ENCODE measurements at places on chromosomes 4 and X.

DNA sequence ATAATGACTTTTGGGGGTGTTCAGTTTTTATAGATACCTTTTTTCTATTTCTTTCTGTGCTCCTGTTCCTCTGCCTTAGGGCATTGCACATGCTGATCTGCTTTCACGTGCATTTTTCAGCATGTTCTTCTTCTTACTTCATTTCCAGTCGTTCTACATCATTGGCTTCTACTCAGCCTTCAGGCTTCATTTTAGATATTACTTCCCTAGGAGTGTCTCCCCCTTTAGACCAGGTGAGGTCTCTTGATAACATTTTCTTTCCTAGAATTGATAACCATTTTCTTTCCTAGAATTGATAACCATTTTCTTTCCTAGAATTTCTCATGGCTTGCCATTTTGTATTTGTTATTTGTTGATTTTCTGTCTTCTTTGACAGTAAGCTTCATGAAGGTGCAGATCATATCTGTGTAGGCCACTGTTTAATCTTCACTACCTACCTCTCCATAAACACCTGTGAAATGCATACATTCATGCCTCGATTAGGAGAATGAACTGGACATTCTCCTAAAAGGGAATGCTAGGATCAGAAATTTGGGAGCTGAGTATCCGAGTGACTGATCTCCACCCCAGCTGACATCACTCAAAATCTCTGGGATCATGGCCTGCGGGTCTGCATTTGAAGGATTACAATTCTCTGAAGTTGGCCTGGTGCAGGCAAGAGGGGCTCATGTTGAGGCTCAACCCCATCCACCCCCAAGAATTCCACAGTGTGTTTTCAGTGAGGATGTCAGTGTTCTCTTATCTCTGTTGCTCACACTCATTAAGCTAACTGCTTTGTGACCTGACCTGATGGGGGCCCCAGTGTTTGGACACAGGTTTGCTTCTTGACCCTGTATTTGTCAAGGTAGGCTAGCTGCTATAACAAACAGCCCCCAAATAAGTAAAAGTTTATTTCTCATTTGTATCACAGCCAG is 45.7 kb downstream of the GYG2 start:
- no peak for DNase-seq

GRCh38 chrX:13069771-13070416 is 25.5 kb upstream of the FAM9C start:
- no peak for DNase-seq

DNA sequence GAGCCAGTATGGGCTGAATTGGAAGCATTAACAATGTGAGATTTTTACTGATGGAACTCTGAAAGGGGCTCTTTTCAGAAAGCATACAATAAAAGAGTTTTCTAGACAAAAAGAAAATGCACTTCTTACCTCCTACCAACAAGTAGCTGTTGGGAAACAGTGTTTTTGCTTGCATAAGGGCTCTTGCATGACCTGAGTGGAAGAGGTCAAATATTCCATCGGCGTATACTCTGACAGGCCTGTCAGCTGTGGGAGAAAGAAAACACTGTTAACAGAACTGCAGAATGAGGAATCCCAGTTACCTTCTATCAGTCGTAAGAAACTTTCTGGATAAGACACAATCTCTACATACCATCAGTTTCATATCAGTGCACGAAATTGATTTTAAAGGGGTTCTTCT is 39.5 kb downstream of the PCYT1B start:
- no peak for DNase-seq

DNA sequence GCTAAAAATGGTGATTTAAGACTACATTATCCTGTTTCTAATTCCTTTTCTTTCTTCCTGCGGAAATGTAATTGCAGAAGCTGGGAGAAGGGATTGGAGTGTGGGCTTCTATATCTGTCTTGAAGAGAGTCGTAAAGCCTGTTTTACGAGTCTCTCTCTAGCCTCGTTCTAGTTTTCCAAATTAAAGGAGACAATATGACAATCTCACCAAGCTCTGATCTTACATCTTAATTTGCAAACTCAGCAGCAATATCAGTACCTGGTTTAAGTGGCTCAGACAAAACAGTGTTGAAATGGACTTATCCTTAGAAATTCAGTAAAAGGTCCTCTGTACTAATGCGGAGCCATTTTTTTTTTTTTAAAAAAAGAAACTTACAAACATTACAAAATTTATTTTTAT is 349.5 kb upstream of the HAND2 start:
- no peak for DNase-seq

DNA sequence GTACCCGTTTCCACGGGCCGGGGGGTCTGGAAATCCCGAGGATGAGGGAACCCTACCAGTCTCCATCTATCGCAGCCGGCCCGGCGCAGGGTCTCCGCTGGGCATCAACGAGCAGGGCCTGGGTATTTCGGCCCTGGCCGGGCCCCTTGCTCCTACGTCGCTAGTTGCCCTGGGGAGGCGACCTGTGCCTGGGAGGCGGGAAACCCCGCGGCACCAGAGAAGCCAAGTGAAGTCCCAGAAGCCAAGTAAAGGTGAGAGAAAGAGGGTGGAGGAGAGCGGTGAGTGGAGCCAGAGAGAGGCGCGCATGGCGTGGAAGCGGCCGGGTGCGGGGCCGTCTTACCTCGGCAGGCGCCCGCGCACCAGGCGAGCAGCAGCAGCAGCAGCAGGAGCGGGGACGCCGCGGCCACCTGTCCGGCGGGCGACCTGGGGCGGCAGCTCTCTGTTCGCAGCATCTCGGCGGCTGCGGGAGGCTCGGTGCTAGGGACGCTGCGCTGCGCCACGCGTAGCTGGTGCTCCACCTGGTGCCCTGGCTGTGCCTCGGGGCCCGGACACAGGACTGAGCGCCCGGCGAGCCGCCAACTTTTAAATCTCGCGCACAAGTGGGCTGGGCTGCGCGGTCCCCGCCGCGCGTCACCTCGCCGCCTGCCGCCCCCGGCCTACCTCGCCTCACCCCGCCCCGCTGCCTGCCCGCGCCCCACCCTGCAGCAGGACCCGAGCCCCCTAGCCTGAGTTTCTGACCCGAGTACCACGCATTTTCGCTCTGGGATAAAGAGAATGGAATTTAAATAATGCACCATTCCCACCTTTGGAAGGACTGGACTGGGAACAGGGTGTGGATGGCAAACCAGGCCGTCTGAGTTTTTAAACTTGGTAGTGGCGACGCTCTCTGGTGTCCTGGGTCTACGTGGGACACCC is at the start of gene NMU:
Gene NMU (minus strand): TSS at position 558 of the 915 bp plus-strand sequence. CDS start 106 bp downstream, at position 452.
- DNase-seq, result peak; percentile 10

DNA sequence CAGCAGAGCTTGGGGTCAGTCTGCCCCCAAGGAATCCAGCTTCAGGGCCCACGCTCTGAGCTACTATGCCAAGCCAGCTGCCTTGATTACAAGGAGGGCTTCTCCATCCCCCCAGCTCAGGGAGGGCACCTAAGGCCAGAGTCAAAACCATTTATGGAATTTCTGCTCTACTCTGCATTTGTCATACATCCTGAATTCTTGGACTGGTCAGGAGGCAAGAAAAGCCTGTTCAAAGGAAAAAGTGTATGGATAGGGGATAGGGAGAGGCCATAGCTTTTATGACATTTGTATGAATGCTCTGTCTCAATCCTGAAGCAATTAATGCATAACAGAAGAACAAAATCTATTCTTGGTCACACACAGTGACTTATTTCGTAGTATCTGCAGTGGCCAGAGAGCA is 32.2 kb downstream of the EDNRA start:
- DNase-seq, result no peak

GRCh38 chr4:98560321-98560720 is 98.1 kb downstream of the TSPAN5 start:
- DNase-seq, result no peak

DNA sequence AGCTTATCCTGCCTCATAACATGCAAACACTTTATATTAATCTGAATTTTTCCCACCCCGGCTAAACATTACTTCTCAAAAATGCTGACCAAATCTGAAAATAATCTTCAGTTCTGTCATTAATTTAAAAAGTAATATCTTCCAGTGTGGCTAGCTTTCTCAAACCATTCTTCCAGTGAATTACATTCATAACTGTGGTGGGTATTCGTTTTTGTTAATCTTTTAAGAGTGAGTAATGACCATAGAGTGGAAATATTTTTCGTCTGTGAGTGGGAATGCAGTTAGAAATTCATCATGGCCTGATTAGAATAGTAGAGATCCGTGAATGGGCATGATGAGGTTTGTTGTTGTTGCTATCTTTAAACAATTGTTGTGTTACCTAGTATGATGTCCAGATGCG is 138.6 kb upstream of the SFRP2 start:
- no peak for DNase-seq

DNA sequence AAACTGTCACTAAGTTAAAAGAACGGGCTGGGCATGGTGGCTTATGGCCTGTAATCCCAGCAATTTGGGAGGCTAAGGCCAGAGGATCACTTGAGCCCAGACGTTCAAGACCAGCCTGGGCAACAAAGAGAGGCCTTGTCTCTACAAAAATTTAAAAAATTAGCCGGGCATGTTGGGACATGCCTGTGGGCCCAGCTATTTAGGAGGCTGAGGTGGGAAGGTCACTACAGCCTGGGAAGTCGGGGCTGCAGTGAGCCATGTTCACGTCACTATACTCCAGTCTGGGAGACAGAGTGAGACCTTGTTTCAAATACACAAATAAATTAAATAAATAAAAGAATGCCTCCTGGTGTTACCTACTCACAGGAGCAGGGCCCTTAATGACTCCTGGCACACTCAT is 69.5 kb downstream of the APBB2 start:
- no peak for DNase-seq

- DNase-seq, result no peak
These were observed 60.7 kb upstream of the PAK3 start for GRCh38 chrX:111035256-111035655.

- DNase-seq, result no peak
These were observed 26.4 kb downstream of the TIGD2 start for GRCh38 chr4:89137695-89138094.

- no peak for DNase-seq
These were observed 28.7 kb downstream of the PAPSS1 start for GRCh38 chr4:107691378-107691777.

DNA sequence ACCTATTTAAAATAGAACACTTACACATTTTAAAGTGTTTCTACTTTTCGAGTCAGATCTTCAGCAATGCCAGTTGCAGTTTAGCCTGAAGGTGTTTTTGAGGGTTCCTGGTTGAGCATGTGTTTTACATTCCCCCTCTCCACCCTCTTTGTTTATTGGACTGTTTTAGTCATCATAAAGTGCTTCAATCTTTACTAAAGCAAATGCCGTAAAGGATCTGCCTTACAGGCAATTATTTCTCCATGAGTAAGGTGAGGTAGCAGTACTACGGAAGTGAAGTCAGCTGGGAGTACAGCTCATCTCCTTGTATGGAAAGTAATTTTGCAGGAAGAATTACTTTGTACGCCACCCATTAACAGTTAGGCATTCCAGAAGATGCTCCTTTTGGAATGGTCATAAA is 36.9 kb downstream of the PDLIM5 start:
- DNase-seq, result no peak

- no peak for DNase-seq
These were observed 65.1 kb downstream of the USP11 start for GRCh38 chrX:47297874-47298273.

GRCh38 chrX:20585782-20586181 is 319.1 kb upstream of the RPS6KA3 start:
- no peak for DNase-seq
